ENCODE measurements at places on chromosomes 11 and 22.

GRCh38 chr11:37100008-37100407, 502.0 kb upstream of the RAG2 start:
- no peak for DNase-seq

DNA sequence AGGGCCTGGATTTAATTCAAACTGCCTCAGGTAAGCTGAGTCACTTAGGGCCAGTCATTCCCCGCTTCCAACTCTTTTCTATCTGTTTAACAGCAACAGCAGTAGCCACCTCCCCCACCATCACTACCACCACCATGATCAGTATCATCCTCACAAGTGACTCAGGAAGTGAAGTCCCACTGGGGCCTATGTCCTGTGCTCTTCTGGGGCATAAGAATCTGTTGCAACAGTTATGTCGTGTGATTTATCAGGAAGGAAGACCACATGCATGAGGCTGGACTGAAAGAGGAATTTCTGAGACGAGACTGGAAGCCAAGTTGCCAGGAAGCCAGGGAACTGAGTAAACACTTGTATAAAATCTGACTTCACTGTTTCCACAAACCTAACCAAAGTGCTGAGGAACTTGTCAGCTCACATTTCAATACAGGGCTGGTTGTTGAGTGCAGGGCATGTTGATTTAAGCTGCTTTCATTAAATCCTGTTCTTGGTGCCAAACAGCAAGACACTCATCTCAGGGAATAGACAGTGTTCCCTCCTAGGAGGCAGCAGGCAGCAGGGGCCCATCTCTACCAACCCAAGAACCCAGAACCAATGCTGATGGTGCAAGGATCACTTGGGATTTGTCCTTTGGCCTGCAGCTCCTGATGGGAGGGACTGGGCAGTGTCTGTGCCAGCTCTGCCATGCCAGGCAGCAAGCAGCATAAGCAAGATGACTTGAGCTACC, 226.7 kb upstream of the NARS2 start:
- DNase-seq: no peak

DNA sequence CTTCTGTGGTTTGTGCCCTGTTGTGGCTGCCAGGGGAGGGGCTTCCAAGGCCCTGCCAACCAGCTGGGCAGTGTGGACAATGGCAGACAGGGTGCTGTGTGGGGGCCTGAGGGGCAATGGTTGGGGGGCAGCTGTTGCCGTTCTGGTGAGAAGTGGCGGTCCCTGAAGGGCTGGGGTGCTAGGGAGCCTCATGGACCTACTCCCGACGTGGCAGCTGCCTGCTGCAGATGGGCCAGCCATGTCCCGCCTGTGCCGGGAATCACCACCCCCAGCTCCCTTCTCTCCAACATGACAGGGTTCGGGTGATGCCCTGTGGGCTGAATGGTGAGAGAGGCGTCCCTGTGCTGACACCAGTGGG, 74.2 kb downstream of the KCNQ1 start:
- no peak for DNase-seq

GRCh38 chr11:106446955-106447354, 369.5 kb downstream of the AASDHPPT start:
- DNase-seq: no peak

GRCh38 chr22:26534171-26534855, 22.0 kb upstream of the TFIP11 start:
- no peak for DNase-seq

- DNase-seq: peak; percentile 46
These were observed 760 bp downstream of the ZNRF3 start for GRCh38 chr22:28883917-28884746.

GRCh38 chr11:94469416-94469815, 24.2 kb downstream of the MRE11 start:
- DNase-seq: no peak

- no peak for DNase-seq
These were observed 57.3 kb upstream of the SLN start for GRCh38 chr11:107769189-107769588.

DNA sequence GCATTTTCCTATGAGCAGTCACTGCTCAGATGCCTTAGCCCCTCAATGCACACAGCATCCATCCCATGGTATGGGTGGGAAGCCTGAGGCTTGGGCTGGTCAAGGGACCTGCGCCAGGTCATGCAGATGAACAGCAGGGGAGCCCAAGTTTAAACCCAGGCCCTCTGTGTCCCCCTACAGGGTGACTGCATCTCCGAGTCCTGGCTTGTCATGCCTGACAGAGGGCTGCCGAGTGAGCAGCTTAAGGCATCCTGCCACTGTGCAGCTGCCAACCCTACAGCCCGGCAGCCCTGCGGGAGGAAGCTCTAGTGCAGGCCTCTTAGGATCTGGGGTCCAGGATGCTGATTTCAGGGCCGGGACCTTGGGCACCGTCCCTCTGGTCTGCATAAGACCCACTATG, 10.0 kb downstream of the IL2RB start:
- no peak for DNase-seq

- DNase-seq: no peak
These were observed 34.7 kb downstream of the RTN3 start for GRCh38 chr11:63716046-63716445.

- no peak for DNase-seq
These were observed 471.2 kb downstream of the BRD1 start for GRCh38 chr22:49356428-49356827.

DNA sequence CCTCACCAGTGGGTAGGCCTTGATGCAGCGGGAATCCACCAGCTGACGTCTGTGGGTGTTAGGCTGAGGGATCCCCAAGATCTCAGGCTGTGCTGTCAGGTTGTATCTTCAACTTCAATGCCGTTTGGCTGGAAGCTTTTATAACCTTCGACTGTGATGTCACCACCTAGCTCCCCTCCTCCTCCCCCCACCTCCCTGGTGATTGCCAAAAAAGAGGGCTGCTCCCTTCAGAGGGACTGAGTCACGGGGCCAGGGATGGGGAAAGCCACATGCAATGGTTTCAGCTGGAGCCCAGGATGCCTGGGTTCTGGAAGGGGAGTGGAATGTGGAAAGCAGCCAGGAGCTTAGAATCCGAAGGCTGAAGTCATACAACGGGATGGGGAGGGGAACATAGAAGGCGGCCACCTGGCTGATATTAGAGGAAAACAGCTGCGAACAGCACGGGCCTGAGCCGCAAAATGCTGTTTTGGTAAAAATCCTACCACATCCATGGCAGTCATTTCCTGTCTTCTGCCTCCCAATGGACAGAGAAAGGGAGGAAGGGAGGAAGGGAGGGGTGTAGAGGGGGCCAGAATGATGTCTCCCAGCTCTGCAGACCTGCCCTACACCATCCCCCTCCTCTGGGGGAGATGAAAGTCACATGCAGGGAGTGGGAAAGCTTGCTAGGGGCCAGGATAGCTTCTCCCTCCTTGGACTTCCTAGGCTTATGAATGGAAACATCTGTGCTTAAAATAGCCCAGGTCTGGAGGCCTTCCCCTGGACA, at the start of gene LRRN4CL:
Gene LRRN4CL, minus strand, starts transcription at position 110 of the 763 bp plus-strand sequence. CDS start 1,022 bp downstream, outside the sequence.
- no peak for DNase-seq

- DNase-seq: no peak
These were observed 1029.9 kb downstream of the BRD1 start for GRCh38 chr22:48797731-48798130.

DNA sequence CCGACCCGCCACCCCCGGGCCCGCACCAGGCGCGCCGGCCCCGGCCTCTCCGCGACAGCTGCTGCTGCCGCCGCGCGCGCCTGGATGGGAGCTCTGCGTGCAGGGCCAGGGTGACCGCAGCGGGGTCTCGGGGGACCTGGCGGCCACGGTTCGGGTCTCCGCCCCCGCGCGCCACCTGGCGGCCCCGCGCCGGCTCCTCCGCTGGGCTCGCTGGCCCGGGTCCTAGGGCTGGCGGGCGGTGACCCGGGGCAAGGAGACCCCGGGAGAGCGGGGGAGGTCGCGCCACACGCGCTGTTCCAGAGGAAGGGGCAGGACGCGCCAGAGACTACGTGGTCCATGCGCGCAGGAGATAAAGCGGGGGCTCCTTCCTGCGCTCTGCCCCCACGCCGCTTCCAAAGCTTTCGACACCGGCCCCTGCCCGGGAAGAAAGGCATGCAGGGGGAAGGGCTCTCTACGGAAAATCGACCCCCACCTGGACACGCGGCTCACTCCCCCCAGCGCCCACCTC, 562 bp downstream of the SHANK2 start:
- no peak for DNase-seq

- no peak for DNase-seq
These were observed 33.0 kb downstream of the SAMM50 start for GRCh38 chr22:43988116-43988820.

DNA sequence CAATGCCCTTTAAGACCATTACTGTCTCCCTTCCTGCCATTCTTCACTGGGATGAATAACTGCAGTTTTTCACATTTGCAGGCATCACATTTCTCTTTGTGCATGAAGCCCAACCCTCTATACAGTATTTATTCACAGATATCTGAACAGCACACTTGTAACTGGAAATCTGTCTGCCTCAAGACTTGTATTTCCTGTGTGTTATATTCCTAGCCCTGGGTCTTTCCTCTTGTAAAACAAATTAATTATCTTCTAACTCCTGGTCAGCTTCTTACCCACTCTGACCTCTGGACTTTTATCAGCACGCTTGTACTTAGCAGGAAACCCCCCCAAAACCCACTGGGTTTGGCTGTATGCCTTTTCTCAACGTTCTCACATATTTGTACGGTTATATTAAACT, 2.0 kb downstream of the CSRP3 start:
- no peak for DNase-seq

DNA sequence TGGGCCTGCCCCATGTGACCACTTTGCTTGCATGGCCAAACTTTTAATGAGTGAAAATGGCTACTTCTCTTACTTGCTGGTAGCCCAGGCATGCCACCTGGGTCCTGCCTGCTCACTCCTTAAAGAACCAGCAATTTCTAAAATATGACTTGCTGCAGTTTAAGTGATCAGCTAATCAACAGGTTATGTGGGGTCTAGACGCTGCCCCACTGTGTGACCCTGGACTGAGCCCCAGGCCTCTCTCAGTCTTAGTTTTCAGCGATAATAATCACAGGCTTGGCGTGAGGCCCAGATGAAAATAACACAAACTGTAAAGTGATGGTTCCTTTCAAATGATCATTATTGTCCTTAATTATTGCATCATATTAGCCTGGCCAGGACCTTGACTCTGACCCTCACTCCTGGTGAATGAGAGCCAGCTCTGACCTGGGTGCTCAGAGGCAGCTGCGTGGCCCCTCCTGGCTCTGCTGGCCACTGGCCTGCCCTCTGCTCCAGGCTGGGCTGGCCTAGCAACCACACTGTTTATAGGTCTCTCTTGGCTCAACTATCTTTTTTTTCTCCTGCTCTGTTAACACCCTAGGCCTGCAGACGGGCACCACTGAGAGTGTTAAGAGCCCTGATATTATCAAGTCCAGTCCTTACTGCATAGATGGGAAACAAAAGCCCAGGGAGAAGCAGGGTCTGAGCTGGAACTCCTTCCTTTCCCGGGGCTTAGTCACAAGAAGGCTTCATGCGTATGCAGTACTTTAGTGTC, 89.7 kb downstream of the RRM1 start:
- no peak for DNase-seq

All from CD4-positive, alpha-beta T cell treated with Interleukin-17A for 4 hours (primary cell).